Jurkat, Clone E6-1 (cell line): ENCODE measurements at places on chromosomes 2 and 18.

GRCh38 chr2:182068811-182069210 lies 83.2 kb downstream of the PPP1R1C start:
- no peak for DNase-seq

DNA sequence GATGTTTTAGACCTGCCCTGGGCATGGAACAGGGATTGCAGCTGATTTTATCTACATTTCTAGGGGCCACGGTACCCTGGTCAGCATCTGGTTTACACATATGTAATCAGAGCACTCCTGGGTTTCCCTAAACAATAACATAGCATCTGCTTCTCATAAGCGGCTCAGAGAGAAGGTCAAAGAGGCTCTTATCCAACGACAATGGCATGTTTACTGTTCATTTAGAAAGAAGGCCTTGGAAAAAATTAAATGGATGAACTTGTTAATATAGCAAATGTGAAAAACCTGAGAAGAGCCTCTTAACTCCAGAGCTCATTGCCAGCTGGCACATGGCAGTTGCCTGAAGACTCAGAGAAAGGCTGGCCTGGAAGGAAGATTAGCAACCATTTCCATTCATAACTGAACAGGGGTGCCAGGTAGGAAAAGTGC lies 202.8 kb upstream of the THUMPD2 start:
- DNase-seq: no peak

- DNase-seq: no peak
Measured at GRCh38 chr18:44467718-44468117, 213.0 kb upstream of the SETBP1 start.

GRCh38 chr2:147098940-147099339 lies 745.9 kb upstream of the ACVR2A start:
- DNase-seq: no peak

DNA sequence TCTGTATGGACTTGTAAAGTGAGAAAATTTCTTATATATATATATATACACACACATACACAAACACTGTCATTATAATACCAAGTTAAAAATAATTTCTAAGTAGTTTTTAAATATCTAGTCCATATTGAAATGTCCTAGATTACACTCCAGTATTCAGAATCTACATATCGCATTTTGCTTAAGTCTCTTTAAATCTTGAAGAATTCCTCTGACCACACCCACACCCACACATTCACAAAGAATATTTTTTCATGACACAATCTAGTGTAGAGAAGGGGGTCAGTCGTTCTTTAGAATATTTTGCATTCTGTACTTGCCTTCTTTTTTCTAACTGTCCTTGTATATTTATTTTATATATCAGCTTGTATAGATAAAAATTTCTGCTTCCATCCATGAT lies 509.7 kb downstream of the CCDC85A start:
- DNase-seq: no peak

DNA sequence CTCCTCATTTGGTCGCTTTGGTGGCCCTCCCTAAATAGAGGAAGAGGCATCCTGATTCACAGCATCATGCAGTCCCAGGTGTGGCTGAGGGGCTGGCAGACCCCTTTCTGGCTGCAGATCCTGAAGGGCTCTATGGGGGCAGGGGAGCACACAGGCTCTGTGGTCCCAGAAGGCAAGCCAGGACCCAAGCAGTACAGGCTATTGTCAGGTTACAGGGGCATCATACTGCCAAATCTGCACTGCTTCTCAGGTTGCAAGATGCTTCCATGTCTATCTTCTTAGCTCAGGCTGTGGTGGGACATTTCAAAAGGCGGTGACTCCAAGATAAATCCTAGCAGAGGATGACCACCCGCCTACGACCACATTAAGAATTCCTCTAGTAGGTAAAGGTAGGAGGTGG lies 54.3 kb downstream of the TTC32 start:
- no peak for DNase-seq

DNA sequence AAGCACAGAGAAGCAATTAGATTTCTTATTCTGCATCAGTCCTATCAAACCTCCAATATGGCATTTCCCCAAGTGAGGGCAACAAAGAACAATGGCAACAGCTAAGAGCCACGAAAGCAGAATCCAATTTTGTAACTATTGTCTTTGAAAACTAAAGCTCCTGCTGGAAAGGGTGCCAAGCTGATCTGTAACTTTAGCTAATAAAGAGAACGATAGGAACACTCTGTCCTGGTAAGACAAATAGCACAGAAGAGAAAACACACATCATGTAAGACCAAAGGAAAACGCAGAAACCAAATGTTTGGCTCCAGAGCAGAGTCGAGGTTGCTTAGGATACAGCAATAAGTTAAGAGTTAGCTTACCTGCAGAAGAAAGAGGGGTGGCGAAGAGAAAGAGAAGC lies 160.5 kb downstream of the STK39 start:
- DNase-seq: no peak

GRCh38 chr18:5284808-5285207 lies 10.7 kb downstream of the ZBTB14 start:
- DNase-seq: no peak

- no peak for DNase-seq
Measured at GRCh38 chr2:42560899-42561298, 7.5 kb upstream of the MTA3 start.

GRCh38 chr2:128692895-128693742 lies 374.5 kb upstream of the HS6ST1 start:
- DNase-seq: no peak

- no peak for DNase-seq
Measured at GRCh38 chr18:44893966-44894365, 213.3 kb downstream of the SETBP1 start.

DNA sequence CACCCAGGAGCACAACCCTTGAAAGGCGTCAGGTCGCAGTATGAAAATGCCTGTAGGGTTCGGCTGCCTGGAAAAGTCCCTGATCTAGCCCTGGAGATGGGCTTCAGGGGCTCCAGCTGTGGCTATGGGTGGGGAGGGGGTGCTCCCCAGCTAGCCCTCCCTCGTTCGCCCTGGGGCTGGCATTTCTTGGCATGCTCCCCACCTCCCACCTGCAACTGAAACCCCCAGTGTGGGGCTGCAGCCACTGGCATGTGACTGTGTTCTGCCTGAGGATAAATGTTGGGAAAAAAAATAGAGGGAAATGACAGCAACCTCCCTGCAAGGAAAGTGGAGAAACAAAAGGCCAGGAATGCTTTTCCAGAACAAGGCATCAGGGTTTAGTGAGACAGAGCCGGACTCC lies 109.2 kb downstream of the COPS8 start:
- DNase-seq: no peak

DNA sequence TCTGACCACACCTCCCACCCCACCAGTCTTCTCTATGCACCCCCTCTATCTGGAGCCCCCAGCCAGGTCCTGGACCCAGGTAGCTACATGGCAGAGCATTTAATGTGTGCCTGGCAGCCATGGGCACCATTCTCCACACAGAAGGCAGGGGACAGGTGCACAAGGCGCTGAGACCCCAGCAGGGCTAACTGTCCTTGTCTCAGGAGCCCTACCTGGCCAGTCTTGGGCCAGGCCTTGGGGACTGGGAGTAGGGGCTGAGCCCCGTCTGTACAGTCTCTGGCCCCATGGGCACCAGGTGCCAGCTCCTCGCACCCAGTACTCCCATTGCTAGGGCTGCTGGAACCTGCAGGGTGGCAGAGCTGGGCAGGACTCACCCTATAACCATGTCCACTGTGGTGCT lies 2.9 kb downstream of the GNLY start:
- DNase-seq: no peak

DNA sequence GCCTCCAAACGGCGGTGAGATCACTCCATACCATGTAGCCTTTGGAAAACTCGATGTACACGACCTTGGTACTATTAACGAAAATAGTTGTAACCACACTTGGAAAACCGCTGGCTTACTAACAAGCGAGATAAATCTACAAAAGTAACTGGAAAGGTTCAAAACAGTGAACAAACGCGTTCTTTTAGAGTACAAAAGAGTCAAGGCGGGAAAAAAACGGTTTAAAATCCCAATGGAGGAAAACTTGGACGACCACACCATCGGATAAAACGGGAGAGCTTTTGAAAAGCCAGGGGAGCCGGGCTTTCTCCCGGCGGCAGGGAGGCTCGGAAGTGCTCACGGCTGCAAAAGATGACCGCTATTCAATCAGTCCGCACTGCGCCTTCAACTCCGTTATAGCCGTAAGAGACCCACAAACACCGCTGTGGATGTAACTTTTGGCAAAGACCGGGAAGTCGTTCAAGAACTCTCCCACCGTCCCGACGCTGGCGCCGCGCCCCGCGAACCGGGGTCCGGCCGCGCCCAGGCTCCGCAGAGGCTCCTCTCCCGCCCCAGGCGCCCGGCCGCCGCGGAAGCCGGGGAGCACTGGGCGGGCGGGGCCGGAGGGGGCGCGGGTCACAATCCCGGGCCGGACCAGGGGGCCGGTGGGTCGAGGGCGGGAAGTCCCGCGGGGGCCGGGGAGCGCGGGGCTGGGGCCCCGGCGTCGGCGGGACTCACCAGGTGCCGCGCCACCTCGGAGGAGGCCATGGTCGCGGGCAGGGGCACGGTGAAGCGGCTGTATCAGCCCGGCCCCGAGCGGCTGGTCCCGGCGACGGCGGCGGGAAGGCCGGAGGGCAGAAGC lies 465 bp downstream of the SEPTIN10 start:
- DNase-seq: no peak

- DNase-seq: no peak
Measured at GRCh38 chr2:112026509-112026908, 28.6 kb upstream of the TMEM87B start.

DNA sequence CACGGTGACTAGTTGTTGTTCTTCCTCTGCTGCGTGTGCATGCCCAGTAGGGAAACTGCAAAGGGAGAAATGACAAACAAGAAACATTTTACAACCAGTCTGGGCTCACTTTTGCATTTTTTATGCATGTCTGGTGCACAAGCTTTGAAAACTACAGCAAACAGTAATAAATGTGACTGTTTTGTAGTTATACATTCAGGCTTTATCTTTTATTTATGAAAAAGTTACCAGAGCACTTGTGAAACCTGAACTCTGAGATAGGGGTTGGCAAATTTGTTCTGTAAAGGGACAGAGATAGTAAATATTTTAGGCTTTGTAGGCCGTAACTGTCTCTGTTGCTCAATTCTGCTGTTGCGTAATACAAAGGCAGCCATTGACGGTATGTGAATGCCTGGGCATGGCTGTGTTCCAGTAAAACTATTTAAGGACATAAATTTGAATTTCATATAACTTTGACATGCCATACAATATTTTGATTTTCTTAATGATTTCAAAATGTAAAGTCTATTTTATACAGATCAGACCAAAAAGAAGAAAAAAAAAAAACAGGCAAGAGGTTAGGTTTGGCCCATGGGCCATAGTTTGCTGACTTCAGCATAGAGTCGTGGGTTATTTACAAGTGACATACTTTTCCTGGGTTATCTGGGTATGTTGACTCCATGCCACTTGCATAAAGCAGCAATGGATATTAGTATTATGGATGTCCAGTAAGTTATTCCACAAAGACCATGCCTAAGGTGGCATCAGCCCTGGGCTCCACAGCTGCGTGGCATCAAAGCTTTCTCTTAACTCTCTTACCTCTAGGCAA lies 53.6 kb upstream of the EML6 start:
- no peak for DNase-seq

GRCh38 chr18:6249788-6250187 lies 164.9 kb downstream of the L3MBTL4 start:
- DNase-seq: no peak

DNA sequence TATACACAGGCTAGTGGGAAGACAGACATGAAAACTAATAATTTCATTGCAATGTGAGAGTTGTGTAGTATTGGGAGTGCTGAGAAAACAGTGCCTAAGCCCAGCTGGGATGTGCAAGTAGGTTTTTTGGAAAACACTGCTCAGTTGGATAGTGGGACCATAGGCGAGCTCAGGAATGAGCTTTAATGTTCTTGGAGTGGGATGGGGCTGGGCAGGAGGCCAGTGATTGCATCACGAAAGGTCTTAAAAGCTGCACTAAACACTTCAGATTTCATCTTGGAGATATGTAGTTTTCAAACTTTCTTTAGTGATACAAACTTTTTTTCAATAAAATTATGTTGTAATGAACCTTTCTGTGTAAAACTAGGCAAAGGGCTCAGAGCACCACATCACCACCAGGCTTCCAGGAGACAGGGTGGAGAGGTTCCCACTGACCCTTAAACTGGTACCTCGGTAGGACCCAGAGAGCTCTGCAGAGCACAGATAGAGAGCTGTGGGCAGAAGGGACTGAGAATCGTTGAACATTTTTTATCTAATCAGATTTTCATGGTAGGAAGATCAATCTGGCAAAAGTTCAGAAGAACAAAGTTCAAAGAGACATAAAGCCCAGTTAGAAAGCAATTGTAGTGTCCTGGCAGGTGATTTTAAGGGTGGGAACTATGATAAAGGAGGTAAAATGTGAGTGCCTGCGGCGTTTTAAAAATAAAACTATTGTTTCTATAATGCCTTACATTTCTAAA lies 176.2 kb downstream of the TRABD2A start:
- DNase-seq: no peak

DNA sequence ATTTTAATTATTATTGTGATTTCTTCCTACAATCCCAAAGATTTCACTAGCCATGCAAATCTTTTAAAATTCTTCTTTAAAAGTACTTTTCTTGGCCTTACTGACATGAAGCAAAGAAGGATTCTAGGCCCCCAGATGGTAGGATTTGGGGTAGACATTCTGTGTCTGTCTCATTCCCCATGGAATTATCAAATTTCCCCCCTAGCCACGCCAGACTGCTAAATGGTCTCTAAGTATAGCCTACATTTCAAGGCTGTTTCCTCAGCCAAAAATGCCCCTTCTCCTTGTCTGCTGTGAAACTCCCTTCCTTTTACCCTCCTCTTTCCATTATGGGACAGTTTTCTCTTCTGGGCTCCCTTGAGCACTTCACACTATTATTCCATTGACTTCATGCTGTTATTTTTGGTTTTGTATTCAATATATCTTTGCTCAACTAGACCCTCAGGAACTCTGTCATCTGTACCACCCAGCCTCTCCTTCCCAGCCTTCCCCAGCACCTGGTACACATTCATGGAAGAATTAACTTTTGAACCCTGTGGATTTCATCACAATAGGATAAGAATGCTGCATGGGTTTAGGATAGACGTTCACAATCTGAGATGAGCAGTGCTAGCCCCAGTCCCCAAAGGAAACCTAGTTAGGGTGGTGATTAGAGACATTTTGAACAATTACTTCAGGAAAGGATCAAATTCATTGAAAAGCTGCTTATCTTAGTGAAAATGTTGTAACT lies 21.5 kb upstream of the CYP1B1 start:
- DNase-seq: no peak

GRCh38 chr2:58533376-58533775 lies 292.3 kb upstream of the FANCL start:
- no peak for DNase-seq

GRCh38 chr2:200416878-200417277 lies 93.0 kb downstream of the KCTD18 start:
- DNase-seq: no peak

GRCh38 chr2:152134488-152135280 lies 35.8 kb upstream of the CACNB4 start:
- DNase-seq: peak; percentile 53

GRCh38 chr2:120472891-120473309 lies 127.0 kb downstream of the INHBB start:
- DNase-seq: no peak

GRCh38 chr2:111689941-111690340 lies 194.1 kb downstream of the ANAPC1 start:
- DNase-seq: no peak

- peak; percentile 8 for DNase-seq
Measured at GRCh38 chr18:45024357-45025088, 343.8 kb downstream of the SETBP1 start.

- no peak for DNase-seq
Measured at GRCh38 chr2:239391286-239392071, 9.3 kb downstream of the HDAC4 start.
